ENCODE measurements at places on chromosomes 1 and 21. TPM values are rescaled to one million over a fixed set of nuclear protein-coding genes. Genes with fewer than 3 reads are reported as not detected.

The LCE1C gene
- polyA plus RNA-seq, result not detected

The FCRLA gene
- polyA plus RNA-seq, result not detected

The ALX3 gene
- not detected for polyA plus RNA-seq

DNA sequence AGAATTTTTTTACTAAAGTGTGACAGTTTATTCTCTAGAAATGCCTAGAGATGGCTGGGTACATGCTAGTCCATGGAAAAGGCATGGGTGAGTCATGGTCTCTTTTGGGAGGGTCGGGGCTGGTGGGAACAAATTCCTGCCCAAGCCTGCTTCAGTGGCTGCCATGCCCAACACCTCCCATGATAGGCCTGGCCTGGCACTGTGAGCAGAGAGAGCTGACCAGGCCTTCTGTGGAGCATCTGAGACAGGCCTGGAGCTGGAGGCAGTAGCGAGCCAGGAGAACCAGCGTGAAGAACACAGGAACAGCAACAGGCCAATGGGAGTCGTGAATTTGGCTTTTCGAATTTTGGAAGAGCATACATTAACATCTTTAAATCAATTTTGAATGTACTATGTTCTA, 209.2 kb downstream of the SDCCAG8 start:
- DNase-seq, result no peak

DNA sequence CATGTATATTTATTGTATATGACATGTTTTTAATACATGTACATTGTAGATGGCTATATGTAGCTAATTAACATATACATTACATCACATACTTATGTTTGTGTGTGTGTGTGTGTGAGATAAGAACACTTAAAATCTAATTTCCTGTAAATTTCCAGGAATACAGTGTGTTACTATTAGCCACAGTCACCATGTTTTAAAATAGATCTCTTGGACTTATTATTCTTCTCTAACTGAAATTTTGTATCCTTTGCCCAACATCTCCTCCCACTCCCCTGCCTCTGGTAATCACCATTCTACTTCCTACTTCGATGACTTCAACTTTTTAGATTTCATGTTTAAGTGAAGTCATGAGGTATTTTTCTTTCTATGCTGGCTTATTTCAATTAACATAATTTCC, 64.8 kb downstream of the FCRL5 start:
- DNase-seq, result no peak

GRCh38 chr1:161707503-161707902, 474 bp downstream of the FCRLA start:
- no peak for DNase-seq

DNA sequence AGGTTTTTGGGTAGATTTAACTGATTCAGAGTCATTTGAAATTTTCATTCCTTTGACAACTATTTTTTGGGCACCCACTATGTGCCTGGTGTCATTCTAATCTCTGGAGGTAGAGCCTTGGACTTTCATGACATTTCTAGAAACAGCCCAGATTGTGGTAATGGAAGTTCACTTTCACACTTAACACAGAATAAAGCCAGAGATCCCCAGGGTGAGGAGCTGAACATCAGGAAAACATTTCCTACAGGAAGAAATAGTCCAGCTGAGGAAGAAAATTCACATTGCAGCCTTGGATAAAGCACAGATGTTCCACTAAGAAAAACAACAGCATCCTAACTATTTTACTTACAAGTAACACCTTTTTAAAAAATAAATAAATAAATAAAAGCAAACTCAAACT, 102.4 kb upstream of the KRTAP19-8 start:
- no peak for DNase-seq

DNA sequence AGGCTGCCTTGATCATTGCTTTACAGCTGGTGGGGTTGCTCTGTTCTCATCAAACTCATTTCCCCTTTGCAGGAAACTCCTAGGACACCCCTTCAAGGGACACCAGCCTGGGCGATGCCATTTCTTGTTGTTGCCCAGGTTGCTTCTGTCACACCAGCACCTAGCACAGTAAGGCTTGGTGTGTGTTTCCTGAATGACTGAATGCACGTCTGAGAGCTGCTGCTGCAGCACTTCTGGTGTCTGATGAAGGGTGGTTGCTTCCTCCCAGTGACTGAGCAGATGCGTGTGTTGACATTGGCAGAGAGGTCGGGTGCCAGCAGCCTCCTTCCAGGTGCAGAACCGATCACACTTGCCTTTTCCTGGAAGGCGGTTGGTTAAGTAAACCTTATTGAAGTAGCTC, 477.4 kb downstream of the CAMTA1 start:
- DNase-seq, result no peak

DNA sequence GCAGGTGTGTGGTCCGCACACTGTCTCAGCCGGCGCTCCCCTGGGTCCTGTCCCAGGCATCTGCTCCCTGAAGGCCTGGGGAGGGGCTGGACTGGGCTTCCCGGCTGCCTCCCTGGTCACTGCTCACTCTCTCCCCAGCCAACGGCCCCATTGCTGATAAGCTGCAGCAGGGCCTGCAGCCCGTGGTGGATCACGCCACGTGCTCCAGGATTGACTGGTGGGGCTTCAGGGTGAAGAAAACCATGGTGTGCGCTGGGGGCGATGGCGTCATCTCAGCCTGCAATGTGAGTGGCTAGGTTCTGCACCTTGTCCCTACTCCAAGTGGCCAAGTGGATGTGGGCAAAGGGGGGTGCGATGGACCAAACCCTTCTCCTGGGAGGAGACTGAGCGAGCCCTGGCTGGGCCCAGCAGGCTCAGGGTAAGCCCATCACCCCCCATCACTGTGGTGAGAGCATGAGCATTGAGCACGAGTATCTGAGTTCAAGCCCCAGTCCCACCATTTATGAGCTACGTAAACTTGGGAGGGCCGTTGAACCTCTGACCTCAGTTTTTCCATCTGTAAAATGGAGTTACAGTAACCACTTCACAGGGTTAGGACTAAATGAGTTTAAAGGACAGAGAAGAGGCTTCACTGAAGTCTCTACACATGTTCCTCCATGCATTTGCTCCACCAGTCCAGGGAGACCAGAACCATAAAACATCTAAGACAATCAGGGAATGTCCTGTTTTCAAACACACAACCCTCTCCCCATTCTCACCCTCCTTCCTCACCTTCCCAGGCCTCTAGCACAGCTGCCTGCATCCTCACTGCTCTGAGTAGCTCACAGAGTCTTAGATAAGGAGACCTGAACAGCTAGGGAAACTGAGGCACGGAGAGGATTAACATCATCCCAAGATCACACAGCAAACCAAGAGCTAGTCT, 6.5 kb downstream of the CTRC start:
- DNase-seq, result no peak
